ENCODE measurements at places on chromosomes 13 and 19.

GRCh38 chr13:99688776-99689175 is 187.5 kb downstream of the TM9SF2 start:
- no peak for DNase-seq

- no peak for DNase-seq
Measured at GRCh38 chr13:93558637-93559036, 332.0 kb downstream of the GPC6 start.

- DNase-seq: no peak
Measured at GRCh38 chr13:113448885-113449692, 4.2 kb downstream of the ADPRHL1 start.

GRCh38 chr13:113358653-113359190 is 5.2 kb downstream of the GRTP1 start:
- no peak for DNase-seq

DNA sequence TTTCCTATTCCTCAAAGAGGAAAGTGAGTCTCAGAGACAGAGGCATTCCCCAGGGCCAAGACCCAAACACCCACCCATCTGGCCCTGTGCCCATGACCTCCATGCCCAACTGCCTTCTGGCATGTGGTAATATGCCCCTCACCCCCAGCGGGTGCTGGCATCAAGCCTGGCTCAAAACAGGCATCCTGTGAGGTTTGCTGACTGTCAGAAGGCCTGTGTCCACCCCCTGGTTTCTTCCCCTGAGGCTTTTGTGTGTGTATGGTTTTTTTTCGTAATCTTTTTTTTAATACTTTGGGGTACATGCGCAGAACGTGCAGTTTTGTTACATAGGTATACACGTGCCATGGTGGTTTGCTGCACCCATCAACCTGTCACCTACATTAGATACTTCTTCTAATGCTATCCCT is 7.6 kb upstream of the KANK2 start:
- peak; percentile 43 for DNase-seq

DNA sequence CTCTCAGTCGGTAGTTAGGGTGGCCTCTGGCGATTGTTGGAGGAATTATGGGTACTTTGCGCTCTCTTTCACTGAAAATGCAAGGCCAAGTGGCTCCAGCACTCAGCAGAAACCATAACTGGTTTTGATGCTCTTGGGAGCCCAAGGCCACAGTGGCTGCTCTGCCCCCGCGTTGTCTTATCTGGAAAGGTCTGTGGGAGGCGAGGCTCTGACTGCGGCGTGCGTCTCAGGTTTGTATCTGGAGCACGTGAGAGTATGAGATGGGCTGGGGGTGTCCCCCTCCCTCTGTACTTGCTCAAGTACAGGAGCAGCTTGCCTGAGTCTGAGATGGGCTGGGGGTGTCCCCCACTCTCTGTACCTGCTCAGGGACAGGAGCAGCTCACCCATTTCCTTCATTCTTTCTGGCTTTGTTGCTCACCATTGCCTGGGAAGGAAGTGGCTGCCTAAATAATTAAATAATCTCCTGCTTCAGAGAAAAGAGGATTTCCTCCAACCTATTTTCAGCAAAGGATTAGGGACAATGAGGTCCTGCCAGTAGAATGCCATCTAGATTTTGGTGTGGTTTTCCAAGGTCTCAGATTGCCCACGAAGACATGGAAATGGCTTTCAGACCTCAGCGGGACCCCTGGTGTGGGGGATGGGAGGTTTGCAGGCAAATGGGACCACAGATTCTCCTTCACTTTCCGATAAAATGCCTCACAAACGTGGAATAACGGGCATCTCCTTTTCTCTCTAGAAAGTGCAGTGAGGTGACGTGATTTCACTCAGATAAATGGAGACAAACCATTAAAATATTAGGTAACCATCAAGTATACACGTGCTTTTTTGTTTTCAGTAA is 14.7 kb downstream of the ATP11A start:
- no peak for DNase-seq

DNA sequence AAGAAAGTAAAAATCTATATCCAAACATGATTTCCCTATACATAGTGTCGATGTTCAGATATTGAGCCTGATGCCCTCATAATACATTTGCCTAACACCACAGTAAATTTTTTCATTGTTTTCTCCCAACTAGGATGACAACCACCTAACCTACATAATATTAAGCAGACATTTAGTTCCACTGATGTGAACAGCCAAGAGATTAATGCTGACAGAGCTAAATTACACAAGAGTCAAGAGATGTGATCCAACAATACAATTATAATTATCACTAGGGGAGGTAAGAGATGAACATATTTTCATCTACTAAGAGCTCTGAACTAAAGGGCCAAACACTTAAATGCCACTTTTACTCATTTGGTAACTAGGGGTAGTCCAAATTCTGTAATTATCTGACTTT is 145.9 kb downstream of the DACH1 start:
- no peak for DNase-seq

GRCh38 chr13:100527644-100528043 is 60.9 kb downstream of the GGACT start:
- DNase-seq: no peak

- DNase-seq: no peak
Measured at GRCh38 chr19:7916103-7916954, 1.7 kb downstream of the TGFBR3L start.

GRCh38 chr19:35704218-35704617 is at the start of gene ZBTB32:
Gene ZBTB32 (plus strand): TSS chr19:35704558. CDS start chr19:35714627, 10,069 bp downstream.
- no peak for DNase-seq

- no peak for DNase-seq
Measured at GRCh38 chr13:81458170-81458569, 1117.2 kb upstream of the SPRY2 start.

GRCh38 chr13:23771552-23771951 is 117.6 kb downstream of the MIPEP start:
- DNase-seq: no peak

GRCh38 chr19:53462861-53463260 is 4.7 kb upstream of the ZNF813 start:
- DNase-seq: no peak

DNA sequence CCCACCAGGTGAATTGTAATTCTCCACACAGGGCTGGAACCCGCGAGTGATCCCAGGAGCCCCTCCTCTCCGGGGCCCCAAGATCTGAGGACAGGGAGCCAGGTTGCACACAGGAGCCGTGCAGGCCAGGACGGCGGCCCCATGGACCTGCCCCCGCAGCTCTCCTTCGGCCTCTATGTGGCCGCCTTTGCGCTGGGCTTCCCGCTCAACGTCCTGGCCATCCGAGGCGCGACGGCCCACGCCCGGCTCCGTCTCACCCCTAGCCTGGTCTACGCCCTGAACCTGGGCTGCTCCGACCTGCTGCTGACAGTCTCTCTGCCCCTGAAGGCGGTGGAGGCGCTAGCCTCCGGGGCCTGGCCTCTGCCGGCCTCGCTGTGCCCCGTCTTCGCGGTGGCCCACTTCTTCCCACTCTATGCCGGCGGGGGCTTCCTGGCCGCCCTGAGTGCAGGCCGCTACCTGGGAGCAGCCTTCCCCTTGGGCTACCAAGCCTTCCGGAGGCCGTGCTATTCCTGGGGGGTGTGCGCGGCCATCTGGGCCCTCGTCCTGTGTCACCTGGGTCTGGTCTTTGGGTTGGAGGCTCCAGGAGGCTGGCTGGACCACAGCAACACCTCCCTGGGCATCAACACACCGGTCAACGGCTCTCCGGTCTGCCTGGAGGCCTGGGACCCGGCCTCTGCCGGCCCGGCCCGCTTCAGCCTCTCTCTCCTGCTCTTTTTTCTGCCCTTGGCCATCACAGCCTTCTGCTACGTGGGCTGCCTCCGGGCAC is 3.9 kb downstream of the FFAR1 start:
- no peak for DNase-seq

- no peak for DNase-seq
Measured at GRCh38 chr13:53090461-53090860, 61.8 kb downstream of the OLFM4 start.

- DNase-seq: no peak
Measured at GRCh38 chr13:75788481-75788981, 152.4 kb downstream of the LMO7 start.

DNA sequence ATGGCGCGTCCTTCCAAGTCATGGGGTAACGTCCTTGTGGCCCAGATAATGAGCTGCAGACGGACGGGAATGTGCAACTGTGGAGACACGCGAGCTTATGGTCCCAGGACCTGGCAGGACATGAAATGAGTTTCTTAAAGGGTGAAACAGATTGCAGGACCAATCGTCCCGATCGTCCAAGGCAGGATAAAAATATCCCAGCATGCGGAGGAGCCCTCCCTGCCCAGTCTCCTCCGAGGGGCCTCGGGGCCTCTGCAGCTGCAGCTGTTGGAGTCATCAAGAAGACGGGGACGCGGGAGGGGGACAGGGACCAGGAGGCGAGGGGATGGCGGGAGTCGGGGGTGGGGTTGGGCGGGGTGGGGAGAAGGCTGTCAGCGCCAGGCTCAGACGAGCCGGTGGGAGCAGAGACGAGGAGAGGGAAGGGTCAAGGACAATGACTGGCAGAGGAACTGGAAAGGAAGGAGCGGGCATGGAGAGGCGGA is 14.4 kb upstream of the GARIN5A start:
- DNase-seq: no peak

DNA sequence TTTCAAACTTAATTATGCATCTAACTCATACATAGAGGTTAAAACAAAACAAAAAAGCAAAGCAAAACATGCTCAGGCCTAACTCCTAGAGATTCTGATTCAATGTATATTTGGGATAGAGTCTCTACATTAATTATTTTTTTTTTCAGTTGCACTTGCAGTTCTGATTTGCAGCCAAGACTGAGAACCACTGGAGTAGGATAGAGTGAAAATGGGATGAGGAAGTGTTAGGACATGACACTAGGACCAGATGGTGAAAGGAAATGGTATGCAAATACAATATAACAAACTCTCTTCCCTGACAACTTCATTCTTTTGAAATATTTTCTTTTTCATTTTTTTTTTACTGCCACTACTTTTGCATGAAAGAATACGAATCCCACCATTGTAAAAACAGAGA is 1.8 kb downstream of the CCDC122 start:
- DNase-seq: no peak

DNA sequence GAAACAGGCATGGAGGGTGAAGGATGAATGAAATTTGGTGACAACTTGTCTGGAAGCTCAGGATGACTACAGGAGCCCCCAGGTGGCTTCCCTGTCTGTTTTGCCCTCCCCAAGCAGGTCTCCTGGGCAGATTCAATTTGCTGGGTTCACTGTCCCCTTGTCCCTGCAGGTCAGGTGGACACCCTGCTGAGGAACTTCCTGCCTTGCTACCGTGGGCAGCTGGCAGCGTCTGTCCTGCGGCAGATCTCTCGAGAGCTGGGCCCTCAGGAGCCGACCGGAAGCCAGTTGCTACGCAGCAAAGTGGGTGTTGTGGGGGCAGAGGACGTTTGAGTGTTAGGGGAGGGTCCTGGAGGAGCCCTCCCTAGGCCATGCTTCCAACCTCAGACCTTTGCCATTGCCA is 19.1 kb downstream of the PGLS start:
- no peak for DNase-seq

DNA sequence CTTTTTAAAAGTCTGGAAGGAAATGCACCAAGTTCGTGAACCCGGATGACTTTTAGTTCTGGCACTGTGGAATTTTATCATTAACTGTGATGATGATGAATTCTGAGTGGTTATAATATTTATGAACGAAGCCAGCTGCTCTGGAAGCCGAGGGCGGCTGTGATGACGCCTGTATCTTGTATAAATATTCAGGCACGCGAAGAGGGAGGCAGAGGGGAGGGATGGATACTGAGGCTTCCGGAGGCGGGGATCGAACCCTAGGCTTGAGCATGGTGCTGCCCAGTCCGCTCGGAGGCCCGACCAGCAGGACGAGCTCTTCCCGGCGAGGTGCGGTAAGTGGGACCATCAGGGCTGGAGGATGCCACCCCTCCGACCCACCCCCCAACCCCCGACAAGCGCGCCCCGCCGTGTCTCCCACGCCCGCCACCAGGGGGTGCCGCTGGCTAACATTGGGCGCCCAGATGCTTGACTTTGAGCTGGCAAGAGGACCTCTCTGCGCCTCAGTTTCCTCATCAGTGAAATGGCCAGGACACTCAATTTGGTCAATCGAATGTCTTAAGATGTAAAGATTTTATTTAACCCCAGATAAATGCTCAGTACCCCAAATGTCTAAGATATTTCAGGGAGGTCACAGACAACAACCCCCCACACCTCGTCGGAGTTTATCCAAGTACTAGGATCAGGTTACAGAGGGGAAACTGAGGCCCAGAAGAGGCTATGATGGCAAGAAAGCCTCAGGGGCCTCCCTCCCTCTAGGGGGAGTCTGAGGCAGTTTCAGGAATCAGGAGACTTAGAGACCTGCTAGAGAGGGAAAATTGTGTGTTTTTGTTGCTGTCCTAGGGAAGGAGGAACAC is 4.5 kb upstream of the RAB3A start:
- DNase-seq: no peak

DNA sequence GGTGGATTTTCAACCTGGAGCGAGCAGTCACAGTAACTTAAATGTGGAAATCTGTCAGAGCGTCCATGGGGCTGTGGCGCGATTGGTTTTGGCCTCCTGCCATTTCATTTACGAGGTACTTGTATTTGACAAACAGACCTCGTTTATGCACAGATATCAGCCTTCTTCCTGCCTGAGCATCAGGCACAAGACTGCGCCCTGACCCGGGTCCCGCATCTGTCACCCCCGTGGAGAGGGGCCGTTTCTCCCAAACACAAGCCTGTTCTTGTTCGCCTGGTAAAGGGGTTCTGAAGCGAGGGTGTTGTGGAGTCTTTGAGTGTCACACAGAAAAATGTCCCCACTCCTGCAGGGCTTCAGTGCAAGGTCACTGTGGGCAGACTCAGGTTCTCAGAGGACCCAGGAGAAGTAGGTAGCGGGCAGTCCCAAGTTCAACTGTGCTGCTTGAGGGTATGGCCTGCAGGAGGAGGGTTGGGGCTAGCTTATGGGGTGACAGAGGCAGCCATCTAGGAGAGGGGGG is 202.3 kb downstream of the URI1 start:
- DNase-seq: no peak

DNA sequence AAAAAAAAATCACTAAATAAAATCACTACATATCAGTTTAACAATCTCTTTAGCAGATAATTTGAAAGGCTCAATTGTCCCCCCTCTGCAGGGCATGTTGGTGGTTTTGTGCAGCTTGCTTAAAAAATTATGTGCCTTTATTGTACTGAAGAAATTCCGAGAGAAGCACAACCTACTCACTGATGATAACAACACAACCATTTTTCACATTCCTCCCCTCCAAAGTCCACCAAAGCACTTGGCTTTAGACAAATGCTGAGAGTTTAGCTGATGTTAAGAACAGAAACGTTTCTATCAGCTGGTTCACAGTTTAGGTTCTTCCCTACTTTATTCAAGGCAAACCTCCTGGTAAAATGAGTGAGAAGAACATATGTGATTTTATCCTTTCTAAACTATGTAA is 923 bp downstream of the DOCK9 start:
- DNase-seq: no peak

GRCh38 chr13:105442949-105443699 is 1092.3 kb downstream of the EFNB2 start:
- DNase-seq: peak; percentile 98

- peak; percentile 19 for DNase-seq
Measured at GRCh38 chr19:58279042-58279924, 528 bp downstream of the ZNF8 start.

GRCh38 chr19:51621178-51621577 is 9.0 kb downstream of the SIGLEC5 start:
- DNase-seq: no peak

GRCh38 chr19:38185562-38185961 is 38.5 kb downstream of the DPF1 start:
- DNase-seq: no peak
